ENCODE measurements at places on chromosomes 4 and X.

DNA sequence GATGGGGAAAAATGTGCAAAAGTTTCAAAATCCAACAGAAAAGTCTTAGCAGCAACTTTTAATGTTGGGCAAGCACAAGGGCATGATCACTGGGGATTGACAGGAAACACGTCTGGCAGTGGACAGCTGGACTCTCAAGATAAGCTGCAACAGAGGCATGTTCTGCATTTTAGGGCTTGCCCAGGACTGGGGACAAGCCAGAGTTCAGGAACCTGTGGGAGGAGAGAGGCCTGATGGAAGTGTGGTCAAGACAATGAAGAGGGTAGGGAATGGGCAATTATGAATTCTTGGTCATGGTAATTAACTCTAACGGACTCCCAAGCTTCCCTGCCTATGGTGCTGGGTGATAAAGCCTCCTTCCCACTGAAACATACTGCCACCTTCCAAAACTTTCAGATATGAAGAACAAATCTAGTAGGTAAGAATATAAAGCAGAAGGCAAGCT is 48.4 kb downstream of the ANXA3 start:
- DNase-seq: no peak

- DNase-seq: no peak
Observed at GRCh38 chr4:153019906-153020305, 83.8 kb downstream of the FHDC1 start.

- DNase-seq: no peak
Observed at GRCh38 chr4:102218656-102219055, 126.6 kb downstream of the SLC39A8 start.

- no peak for DNase-seq
Observed at GRCh38 chr4:2598511-2599303, 62.3 kb downstream of the FAM193A start.

DNA sequence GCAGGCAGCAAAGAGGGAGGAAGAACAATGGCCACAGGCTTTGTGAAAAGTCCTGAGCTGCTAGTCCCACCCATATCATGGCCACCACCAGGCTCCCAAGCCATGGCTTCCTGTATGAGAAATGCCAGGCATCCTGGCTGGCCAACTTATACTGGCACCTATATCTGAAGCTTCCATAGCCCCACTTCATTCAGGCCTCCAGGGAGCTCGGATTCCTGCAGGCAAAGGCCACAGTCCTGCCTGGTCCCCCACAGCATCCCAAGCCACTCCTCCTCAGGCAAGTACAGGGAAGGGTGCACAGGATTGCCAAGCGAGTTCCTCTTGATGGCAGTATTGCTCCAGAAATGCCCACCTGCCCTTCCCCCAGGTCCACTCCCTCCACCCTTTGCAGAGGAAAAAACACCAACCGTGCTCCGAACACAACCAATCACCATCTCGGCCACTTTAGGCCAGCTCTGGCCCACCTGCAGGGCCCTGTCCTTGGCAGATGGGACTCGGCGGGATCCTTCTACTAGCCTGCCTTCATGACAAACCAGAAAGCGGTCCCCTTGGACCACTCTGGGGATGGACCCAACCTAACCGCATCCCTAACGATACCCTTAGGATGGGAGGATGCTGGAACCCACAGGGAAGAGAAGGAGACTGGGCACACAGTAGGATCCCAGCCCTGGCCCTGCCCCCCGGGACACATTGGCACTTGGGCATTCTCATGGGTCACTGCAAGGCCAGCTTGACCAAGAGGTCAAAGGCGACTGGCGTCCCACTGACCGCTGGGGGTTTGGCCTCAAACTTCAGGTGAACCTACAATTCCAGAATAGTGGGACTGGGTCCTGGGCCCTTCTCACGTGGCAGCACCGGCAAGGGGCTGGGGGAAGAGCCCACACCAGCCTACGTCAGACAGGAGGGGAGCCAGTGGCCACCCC is 220.4 kb upstream of the AGTR2 start:
- no peak for DNase-seq

DNA sequence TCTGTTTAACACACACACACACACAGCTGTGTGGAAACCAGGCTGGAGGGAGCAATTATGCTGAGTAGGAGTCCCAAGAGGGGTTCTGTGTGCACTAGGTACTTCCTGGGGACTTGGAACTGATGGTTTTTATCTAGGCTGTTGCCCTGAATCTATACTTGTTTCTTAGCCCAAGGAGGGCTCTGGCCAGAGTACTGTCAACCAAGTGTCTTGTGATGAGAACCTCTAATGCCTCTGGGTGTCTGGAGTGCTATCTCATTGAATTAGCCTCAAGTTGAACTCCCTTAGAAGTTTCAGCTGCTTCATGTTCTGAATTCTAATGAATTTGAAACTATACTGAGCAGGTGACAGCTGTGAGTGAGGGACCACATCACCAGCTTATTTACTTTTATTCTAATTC is 16.6 kb downstream of the ARHGAP24 start:
- DNase-seq: no peak

DNA sequence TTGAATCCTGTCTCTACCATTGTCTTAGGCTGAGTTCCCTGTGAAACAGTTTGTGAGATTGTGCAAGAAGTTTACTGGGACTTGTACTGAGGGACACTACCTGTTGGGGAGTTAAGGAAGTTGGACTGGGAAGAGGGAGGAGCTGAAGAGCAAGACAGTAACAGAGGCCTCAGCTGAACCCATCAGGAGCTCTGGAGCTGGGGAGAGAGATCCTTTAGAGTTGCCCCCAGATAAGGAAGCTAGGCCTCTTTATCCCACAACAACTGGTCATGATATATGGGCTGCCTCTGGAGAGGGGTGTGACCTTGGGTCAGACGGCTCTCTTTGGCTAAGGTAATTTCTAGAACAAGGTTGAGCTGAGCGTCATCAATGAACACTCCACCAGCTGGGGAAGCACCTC is 137.8 kb upstream of the SLC4A4 start:
- DNase-seq: no peak

GRCh38 chrX:119690921-119691716 is 1.8 kb downstream of the SEPTIN6 start:
- peak; percentile 74 for DNase-seq

GRCh38 chr4:30258949-30259348 is 461.2 kb upstream of the PCDH7 start:
- no peak for DNase-seq

- DNase-seq: no peak
Observed at GRCh38 chrX:119497185-119497584, 28.9 kb downstream of the SLC25A5 start.

DNA sequence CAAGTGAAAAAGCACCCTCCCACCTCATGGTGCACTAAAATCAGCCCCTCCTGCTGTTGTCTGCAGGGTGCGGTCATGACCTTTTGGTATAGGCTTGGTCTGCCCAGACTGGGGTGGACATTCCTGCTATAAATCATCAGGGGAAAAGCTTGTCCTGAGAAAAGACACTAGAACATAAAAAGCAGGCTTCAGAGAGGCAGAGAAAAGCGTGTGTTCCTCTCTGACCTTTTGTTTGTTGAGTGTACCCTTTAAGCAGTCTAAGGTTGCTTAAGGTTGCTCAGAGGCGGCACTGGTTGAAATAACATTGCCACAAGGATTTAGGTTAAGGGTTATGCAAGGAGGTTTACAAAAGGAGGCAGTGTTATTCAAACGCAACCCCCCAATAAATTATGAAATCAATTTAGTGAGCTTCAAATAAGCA is 43.5 kb downstream of the CCDC158 start:
- DNase-seq: no peak

DNA sequence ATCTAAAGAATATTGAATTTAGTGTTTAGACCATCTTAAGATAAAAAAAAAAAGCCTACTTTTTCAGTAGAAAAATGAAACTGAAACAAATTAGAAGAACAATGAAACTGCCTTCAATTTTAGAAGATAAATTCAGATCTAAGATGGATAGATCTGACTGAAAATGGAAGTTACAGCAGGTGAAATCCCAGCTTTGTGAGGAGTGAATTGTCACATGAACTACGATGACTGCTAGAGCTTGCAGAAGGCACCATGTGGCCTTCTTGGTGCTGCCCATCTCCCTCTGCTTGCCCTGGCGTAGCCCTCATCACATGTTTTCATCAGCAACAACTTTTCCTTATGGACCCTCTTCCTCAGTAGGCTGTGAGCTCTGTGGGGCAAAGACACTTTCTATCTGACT is 51.4 kb upstream of the EMCN start:
- DNase-seq: no peak

- DNase-seq: no peak
Observed at GRCh38 chr4:145775406-145775805, 95.5 kb downstream of the C4orf51 start.

DNA sequence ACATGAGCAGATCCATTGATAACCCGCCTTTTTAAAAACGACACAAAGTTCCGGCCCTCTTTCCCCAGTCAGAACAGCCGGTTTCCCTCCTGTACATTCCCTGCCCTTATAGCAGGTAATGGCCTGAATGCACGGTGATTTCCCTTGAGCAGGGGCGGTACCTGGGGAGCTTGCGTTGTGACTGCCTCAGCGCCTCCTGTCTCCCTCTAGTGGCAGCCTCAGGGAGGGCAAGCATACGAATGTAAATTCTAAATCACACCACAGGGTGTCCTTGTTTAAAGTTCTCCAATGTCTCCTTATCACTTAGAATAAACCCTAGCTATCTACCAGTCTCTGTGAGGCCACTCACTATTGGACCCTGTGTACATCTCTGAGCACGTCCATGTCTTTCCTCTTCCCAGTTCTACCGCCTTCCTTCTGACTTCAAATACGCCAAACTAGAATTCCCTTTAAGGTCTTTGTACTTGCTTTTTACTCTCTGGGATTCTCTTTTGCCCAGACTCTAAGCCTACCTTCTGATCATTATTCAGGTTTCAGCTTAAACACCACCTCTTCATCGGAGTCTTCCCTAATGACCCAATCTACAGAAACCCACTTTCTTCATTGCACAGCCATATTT is 18.4 kb upstream of the LDB2 start:
- DNase-seq: peak; percentile 72

- no peak for DNase-seq
Observed at GRCh38 chrX:30533266-30533665, 44.3 kb downstream of the TASL start.

DNA sequence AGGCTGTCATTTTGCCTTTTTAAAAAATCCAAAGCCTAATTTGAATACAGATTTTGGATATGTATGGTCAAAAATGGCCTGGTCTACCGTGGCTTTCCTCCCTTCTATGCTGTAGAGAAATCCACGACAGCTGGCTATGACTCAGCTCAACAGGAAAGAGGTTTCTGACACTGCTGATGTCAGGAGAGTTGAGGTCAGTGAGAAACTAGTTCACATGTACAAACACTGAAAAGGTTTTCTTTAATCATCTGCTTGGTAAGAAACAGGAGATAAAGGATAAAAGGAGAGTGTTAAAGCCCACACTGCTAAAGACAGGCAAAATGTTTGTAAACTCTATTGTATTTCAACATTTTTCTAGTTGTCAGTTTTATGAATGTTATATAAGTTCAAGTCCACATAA is 113.9 kb downstream of the NYX start:
- DNase-seq: peak; percentile 35

DNA sequence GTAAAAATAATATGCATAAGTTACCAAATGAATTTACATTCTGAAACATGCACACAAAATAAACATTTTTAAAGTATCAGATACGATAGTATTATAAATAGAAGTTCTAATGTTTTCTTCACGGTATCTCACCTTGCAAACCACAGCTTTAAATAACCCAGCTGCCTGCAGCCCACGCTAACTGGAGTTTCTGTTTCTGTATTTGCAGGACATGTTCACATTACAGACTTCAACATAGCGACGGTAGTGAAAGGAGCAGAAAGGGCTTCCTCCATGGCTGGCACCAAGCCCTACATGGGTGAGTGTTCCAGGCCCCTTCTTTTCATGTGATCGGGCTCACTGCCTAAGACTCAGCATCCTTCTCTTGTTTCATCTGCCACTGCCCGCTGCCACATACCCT is 291.7 kb downstream of the EVC2 start:
- DNase-seq: no peak

- DNase-seq: no peak
Observed at GRCh38 chr4:37797374-37797773, 29.1 kb upstream of the PGM2 start.

GRCh38 chr4:152640058-152640921 is 39.5 kb downstream of the TMEM154 start:
- DNase-seq: no peak

Data from stimulated activated CD4-positive, alpha-beta T cell treated with anti-CD3 and anti-CD28 coated beads, Interleukin-4, amount 100 ng/mL, for 24 hours (primary cell).